ENCODE measurements at places on chromosomes 12 and 14.

- DNase-seq, result no peak
Observed at GRCh38 chr12:9711664-9712063, 21.2 kb downstream of the CLECL1 start.

DNA sequence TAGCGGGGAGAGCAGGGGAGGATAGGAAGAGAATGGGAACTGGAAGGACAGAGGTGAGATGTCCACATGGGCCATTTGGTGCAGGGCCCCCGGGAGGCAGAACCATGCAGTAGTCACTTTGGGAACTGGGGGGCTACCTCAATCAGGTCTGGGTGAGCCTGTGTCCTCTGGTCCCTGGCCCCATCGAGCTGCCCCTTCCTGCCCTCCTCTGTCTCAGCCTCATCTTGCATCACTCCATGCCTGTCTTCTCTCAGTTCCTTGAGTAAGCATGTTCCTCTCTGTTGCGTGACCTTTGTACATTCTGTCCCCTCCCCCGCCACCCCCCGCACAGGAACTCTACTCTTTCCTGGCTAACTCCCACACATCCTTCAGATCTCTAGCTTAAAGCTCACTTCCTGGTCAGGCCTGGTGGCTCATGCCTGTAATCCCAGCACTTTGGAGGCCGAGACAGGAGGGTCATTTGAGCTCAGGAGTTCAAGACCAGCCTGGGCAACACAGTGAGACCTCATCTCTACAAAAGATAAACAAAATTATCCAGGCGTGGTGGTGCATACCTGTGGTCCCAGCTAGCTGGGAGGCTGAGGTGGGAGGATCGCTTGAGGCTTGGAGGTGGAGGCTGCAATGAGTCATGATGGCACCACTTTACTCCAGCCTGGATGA is 23.2 kb downstream of the FOS start:
- DNase-seq, result no peak

DNA sequence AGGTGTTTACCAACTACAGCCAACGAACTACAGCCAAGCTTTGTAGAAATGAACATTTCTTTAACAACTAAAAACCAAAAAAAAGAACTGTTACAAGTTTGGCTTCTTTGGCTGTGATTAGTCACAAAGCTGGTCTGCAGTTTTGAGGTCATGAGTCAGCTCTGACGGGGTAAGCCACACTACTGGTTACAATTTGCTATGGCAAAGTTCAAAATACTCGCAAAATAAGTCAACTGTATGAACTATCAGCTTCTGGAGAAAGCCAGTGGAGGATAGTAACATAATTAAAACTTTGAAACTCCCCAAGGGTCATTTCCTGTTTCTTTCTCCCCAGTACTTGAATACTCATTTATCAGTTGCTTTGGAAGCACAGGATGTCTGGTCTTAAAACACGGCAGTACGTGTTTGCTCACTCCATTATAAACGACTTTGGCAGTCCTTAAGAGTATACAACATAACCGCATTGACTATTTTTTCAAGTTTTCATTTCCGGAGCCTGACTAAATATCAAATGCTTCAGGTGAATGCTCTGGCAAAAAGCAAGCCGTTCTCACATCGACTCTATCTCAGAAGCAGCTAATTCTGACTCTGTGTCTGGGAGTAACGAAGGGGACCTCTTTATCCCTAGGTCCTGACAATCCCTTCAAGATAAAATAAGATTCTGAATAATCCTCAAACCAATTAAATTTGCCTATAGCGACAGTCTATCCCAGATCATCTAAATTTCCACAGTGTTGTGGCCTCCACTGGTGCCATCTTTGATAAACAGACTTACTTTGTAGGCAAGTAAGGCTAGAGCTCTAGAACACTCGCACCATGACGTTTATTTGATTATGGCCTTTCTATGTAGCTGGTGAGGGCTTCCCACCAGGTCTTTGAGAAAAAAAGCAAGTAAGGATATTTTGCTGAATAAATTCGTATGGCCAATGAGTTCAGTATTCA is 10.6 kb downstream of the PHLDA1 start:
- no peak for DNase-seq

DNA sequence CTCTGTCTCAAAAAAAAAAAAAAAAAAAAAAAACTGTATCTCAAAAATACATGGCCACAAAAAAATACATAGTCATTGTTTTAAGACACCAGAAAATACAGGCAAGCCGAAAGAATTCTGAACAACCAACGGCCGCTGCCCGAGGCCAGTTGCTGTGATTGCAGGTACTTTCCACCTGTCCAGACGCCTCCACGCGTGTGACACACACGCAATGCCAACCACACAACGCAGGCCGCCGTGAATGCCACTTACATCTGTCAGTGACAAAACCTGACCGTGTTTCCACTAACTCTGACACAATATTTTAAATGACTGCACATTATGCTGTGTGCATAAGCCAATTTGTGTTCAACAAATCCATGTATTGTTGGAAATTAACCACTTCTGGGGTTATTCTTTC is 22.4 kb upstream of the INF2 start:
- no peak for DNase-seq

- no peak for DNase-seq
Observed at GRCh38 chr14:60151715-60152114, 13.5 kb downstream of the DHRS7 start.

DNA sequence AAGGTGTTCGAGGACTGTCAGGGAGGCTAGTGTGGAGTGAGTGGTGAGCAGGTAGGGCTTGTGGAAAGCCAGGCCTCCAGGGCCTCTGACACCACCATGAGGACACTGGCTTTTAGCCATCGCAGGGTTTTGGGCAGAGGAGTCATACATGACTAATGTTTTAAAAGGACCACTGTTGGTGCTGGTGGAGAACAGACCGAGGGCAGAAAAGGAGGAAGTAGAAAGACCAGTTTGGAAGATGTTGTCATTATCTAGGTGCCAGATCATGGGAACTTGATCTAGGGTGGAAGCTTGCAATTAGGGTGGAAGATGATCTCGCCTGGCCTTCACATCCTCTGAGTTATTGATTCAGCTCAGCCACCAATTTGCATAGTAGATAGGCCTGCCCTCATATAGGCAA is 144.2 kb downstream of the C12orf75 start:
- no peak for DNase-seq

GRCh38 chr12:85253853-85254252 is 26.2 kb upstream of the ALX1 start:
- DNase-seq, result no peak

DNA sequence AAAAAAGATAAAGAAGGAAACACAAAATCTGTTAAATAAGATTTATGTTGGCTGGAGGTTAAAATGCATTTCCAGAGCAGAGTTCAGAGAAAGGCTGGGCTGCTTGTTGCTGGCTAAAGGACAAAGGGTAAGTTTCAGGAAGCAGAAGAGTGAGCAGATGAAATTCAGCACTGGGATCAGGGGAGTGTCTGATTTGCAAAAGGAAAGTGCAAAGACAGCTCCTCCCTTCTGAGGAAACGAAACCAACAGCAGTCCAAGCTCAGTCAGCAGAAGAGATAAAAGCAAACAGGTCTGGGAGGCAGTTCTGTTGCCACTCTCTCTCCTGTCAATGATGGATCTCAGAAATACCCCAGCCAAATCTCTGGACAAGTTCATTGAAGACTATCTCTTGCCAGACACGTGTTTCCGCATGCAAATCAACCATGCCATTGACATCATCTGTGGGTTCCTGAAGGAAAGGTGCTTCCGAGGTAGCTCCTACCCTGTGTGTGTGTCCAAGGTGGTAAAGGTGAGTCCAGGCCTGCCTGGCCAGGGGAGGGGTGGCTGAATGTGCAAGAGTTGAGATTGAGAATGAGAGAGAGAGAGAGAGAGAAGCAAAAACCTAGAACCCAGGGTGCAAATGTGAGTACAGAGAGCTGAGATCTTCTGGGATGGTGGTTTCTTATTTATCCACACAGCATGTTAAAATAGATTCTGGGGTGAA is at the start of gene OAS1:
Gene OAS1 (plus strand): TSS at position 251 of the 703 bp plus-strand sequence. CDS start 78 bp downstream, at position 329.
- DNase-seq, result peak; percentile 35

DNA sequence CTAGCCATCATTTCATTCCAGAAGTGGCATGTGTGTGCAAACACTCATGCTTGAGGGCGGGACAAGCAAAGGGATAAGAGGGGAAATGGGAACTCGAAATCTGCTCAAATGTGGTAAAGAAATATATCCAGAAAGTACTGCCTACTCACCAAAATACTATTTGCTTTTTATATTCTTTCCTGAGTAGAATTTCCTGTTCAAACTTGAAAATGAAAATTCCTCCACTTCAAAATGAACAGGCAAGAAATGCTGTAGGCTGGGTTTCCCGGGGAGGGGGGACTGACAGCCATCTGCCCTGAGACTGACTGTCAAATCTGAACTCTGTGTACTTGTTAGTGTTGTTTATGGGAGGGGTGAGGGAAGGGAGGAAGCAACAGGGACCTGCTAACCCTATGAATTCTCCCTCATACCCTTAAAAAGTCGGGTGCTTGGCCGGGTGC is 34.6 kb downstream of the NTF3 start:
- no peak for DNase-seq

DNA sequence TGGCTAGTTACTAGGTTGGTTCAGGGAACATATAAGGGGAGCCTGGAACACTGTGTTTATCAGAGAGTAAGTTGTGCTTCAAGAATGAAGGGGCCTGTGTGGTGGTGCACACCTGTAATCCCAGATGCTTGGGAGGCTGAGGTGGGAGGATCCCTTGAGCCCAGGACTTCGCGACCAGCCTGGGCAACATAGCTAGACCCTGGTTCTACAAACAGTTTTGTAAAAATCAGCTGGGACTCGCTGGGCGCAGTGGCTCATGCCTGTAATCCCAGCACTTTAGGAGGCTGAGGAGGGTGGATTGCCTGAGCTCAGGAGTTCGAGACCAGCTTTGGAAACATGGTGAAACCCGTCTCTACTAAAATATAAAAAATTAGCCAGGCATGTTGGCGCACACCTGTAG is 42.1 kb upstream of the GPR132 start:
- no peak for DNase-seq

- peak; percentile 32 for DNase-seq
Observed at GRCh38 chr12:108468196-108468968, 46.7 kb upstream of the FICD start.

DNA sequence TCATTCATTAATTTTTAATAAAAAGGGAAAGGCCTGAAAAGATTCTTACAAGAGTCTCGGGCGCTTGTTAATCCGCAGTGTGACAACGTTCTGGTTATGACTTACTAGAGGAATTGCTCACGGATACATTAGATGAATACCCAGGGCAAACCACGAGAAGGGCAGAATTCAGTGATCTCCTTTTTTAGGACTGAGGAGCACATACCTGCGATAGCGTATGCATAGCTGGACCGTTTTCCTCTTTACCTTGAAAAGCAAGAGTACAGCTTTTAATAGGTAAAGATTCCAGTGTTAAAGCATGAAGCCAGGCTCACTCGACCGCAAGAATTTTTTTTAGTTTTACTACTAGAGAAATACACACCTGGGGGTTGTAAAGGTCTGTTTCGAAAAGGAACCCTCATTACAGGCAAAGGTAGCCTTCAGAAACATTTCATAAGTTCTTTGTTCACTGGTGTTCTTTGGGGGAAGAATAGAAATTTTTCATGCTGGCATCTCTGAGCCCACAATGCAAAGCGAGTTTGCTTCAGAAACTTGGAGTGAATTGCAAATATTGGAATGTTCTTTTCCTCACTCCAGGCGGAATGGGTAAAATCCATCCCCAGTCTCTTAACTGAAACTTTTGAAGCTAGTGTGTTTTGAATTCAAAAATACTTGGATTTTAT is 953 bp downstream of the MAPK1IP1L start:
- DNase-seq, result no peak

GRCh38 chr12:90287585-90287984 is 578.9 kb upstream of the ATP2B1 start:
- no peak for DNase-seq

DNA sequence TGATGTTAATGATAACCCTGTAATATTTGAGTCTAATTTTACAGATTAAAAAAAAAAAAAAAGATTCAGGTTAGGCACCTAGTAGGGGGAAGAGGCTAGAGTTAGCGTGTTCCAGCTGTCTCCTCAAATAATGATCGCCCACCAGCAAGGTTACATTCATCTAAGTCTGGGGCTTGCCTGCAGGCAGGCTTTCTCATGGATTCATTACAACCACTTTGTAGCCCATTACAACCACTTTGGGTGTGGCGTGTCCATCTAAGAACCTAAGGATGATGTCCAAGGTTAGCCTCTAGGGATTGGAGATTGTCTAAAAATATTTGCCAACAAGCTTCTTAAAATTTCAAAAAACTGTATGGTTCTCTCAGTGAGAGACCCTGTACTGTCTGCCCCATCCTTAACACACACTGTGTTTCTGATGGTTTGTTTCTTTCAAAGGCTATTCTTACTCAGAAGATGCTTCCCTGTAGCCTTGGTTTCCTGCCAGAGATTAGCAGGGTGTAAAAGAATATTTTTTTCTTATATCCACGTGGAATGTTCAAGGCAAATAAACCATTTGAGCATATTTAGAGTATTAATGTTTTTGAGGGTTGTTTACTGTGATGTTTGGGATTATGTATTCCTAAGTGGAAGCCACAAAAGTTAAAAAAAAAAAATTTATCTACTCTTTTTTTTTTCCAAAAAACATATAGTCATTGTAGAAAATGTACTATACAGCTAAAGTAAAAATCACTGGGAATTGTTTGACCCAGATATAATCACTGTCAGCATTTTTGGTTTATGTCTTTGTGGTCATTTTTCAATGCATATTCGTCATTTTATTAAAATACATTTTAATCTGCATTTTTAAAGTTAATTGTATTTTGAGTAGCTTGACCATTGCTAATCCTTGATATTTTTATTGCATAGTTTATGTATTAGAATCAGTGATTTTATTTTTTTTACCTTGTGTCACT is 1.7 kb downstream of the DYNC1H1 start:
- DNase-seq, result no peak

- no peak for DNase-seq
Observed at GRCh38 chr14:44165286-44165685, 341.8 kb downstream of the FSCB start.

- no peak for DNase-seq
Observed at GRCh38 chr14:20477211-20477876, 8.1 kb downstream of the PNP start.

- no peak for DNase-seq
Observed at GRCh38 chr12:42510823-42511222, 78.7 kb downstream of the PRICKLE1 start.

GRCh38 chr12:3662521-3662921 is 90.4 kb downstream of the CRACR2A start:
- DNase-seq, result no peak

GRCh38 chr14:30196861-30197260 is 269.2 kb upstream of the PRKD1 start:
- no peak for DNase-seq

- no peak for DNase-seq
Observed at GRCh38 chr12:86261578-86261977, 5.4 kb upstream of the MGAT4C start.

- no peak for DNase-seq
Observed at GRCh38 chr12:56411781-56412639, 37.2 kb downstream of the TIMELESS start.

GRCh38 chr14:52412426-52412825 is 98.3 kb downstream of the PTGER2 start:
- DNase-seq, result no peak
